ENCODE measurements at places on chromosomes 11 and 22. TPM values are rescaled to one million over a fixed set of nuclear protein-coding genes. Genes with fewer than 3 reads are reported as not detected.

Gene KMT5B
- 54.2 TPM for total RNA-seq

DNA sequence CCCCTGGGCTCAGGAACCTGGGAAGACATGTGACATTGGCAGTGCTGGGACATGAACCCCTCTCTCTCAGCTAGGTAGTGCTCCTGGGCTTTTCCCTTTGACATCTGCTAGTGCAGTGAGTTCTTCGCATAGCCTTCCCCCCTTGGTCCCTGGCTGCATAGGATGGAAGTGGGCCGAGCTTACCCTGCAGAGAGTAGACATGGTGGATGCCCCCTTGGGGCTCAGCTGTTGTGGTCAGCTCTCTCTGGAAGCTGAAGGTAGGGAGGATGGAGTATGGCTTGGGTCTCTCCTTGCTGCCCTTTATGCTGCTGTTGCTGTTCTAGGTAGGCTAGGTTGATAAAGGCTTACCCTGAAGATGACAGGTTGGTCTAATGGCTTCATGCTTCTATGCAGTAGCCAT is 92.1 kb downstream of the ZBTB16 start:
- DNase-seq, result no peak

- DNase-seq, result peak; percentile 97
Measured at GRCh38 chr22:35376728-35377472, 4.0 kb upstream of the HMOX1 start.

- DNase-seq, result peak; percentile 47
Measured at GRCh38 chr11:44633641-44634040, 68.2 kb downstream of the CD82 start.

DNA sequence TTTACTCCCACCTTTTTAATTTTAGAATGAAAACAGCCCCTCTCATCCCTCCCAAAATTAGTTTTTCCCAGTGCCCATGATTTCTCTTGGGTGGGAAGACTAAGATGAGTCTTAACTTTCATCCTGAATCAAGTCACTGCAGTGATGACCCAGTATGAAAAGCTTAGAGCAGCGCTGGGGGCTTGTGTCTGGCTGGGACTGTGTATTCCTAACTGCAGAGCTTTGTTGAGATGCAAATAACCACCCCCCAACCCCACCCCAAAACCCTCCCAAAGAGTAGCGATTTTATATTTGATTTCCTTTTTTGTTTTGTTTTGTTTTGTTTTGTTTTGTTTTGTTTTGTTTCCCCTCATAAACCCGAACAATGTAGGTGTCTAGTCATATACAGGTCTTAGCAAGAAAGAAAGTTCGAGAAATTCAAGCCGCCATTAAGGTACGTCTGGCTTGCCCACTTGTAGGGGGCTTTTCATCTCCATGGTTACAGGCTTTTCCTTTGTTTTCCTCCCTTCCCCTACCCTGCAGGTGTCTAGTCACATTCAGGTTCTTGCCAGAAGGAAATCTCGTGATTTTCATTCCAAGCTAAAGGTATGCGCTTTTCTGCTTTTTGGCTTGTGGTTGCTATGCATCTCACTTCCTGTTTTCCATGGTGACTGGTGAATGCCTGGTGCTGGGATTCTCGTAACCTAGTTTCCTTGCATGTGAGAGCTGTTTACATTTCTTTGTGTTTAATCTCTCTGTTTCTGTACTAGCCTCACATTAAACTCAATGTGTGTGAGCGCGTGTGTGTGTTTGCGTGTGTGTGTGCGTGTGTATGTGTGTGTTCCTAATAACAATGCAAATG is 144.6 kb upstream of the RASSF10 start:
- DNase-seq, result peak; percentile 82

Gene C1QTNF4
- total RNA-seq, result 4.3 TPM

DNA sequence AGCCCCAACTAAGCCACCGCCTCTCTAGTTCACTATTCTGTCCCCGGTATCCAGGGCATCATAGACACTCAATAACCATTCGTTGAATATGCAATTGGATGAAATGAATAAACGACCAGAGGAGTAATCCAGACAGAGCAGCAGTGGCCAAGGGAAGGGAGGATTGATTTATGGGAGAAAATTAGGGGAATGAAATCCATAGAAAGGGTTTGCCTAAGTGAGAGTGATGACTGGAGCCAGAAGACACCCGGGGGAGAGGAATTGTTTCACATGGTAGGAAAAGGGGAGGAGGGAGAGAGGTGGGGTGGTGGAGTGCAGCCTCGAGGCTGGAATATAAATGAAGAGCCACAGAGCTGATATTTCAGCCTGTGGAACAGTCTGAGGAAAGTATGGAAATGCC is 168.2 kb downstream of the COMMD9 start:
- no peak for DNase-seq

DNA sequence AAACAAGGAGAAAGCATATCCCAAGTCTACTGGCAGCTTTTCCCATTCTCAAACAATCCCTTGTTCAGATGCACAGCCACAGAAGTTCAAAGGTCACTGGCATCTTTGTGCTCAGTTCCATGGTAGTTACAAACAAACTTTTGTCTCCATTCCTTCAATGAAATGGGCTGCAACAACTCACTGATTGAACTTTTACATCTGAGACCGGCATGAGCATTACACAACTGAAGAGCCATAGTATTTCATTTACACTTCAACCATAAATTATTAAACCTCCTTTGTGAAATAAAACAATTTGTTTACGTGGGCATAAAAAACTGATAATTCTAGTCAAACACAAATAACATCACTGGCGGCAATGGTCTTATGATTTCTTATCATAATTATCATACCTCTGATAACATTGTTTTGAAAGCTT is 67.8 kb upstream of the ARHGAP32 start:
- DNase-seq, result no peak

Gene PRR33
- total RNA-seq, result not detected

Data from umbilical cord (tissue), 2 donors.